ENCODE measurements at places on chromosomes 2 and 18.

GRCh38 chr2:73013936-73014335, 57.6 kb downstream of the SFXN5 start:
- DNase-seq, result no peak

- DNase-seq, result no peak
These were observed 10.0 kb downstream of the FLACC1 start for GRCh38 chr2:201347138-201347537.

DNA sequence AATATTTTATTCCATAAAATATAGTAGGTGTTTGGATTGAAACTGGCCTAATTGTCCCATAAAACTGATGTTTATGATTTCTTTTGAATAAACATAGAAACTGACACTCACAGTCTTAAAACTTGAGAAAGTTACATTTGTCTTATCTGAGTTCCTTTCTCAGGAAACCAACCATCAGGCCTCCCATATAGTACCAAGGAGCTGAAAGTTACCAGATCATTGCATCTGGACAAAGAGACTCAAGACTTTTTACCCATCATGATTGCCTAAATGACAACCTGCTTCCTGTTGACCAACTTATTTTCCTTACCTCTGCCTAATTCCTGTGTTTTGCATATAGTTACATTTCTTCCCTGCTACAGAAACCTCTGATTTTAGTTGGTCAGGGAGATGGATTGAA, 137.0 kb upstream of the XPO1 start:
- no peak for DNase-seq

GRCh38 chr2:215841175-215841816, 172.1 kb downstream of the MREG start:
- no peak for DNase-seq

DNA sequence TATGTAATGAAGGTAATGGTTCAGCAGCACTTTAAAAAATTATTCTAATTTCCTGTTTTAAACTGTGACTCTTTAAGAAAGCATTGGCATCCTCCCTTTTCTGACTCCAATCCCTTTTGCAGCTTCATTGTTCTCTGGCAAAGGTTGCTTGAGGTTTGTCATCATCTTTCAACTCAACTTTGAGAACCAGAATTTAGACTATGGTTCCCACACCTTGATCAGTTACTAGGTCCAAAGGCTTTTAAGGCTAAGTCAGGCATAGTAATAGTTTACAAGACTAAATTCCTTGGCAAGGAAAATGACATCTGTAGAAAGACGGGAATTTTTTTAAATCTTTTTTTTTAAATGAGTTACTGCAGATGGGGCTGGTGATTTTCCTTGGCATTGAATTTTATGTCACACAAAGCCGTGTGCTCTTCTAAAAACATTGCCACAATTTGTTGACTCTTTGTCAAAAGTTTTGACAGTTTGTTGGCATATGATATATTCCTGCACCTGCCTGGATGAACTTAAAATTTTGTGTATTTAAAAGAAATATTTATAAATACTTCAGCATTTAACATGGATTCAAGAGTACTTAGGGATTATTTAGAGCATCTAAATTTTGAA, 451.0 kb downstream of the MEIS1 start:
- DNase-seq, result no peak

DNA sequence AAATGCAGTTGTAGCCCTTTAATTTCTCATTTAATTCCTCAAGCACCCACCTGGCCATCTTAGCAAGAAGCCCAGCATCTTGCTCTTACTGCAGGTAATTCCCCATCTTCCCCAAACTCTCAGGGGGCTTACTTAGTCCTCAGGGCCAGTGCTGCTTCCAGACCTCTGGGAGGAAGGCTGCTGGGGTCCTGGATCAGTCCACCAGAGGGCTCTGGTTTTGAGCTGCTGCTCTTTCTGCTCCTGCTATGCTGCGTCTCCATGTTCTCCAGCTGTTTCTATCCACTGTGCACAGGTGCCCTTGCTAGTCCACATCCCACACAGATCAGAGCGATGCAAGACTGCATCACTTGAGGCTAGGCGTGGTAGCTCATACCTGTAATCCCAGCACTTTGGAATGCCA, 34.5 kb upstream of the TMEM87B start:
- DNase-seq, result no peak

DNA sequence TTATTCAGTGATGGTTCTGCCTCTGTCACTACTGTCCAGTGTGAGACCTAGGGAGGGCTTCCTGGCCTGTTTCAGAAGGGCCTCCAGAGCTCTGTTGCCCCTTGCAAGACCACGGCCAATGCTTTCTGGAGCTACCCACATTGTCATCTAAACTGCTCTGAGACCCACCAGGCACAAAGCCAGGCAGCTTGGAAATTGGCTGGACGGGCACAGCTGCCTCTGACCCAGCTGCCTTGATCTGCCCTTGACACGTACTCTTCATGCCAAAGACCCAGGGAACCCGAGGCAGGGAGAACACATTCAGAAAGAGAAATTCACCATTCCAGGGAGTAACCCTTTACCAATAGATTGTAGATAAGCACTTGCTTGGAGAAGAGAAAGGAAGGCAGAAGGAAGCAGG, 183.7 kb upstream of the SIX2 start:
- no peak for DNase-seq

DNA sequence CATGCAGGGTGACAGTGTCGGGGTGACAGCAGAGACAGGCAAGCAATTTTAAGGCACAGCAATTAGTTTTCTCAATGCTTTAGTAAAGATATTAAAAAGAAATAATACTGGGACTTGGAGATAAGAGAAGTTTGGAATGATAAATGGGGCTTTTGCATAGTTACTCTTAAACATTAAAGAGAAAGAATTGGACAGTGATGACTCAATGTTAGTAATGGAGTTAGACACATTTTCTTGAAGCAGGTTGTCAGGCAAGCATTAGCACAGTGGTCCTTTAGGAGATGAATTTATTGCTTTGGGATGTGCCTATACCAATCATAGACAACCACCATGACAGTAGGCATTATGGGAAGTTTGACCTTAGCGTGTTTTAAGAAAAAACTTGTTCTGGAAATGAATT, 228.3 kb upstream of the RAB12 start:
- no peak for DNase-seq

GRCh38 chr2:116810645-116811044, 1003.8 kb upstream of the DDX18 start:
- DNase-seq, result no peak

DNA sequence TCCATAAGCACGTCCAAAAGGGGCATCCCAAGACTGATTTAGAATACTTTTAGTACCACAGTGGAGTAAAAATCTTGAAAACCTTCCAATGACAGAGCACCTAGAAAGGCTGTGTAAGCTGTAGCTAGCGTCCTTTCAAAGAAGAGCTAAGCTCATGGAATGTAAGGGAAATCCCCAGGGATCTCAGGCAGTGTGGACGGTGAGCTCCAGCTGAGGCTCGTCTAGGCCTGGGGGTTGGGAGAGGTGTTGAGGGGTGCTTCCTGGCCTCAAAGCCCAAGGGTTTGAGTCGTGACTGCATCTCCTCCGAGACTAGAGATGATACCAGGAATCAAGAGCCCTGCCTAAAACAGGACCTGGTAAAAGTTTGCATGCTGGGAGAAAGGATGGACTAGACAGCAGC, 7.6 kb downstream of the CTIF start:
- no peak for DNase-seq

GRCh38 chr2:205746420-205746785, 64.1 kb downstream of the NRP2 start:
- no peak for DNase-seq

GRCh38 chr2:133045787-133046186, 375.8 kb upstream of the LYPD1 start:
- DNase-seq, result no peak

DNA sequence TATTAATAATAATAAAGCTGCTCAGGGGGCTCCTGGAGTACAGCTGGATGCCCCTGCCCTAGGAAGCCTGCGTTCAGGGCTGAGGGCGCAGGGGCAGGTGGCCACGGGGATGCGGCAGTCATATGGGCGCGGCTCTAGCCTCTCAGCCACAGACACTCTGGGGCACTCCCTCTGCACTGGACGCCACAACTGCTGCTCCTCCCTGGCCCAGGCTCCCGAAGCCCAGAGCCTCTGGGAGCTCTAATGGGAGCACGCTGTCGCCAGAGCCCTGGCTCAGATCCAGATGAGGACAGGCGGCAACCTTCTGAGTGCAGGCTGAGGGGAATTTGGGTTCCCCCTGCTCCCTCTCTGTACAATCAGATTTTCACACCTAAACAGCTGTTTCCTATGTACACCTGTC, 93.6 kb downstream of the MTCL1 start:
- no peak for DNase-seq

DNA sequence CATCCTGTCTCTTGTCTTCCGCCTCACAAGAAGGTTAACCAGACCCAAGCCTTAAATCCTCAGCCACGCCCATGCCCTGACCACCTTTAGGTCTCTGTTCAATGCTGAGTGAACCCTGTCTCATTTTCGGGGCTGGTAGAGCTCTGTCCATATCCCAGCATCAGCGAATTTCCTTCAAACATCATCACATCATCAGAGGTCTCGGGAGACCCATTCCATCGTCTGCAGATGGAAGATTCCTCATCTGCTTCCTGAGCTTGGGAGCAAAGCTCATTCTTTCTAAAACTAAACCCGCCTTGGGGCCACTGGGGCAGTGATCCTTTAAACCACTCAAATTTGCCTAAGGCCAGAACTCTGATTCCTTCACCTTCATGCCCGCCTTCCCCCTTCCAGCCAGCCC, 173.7 kb downstream of the TTC32 start:
- no peak for DNase-seq

GRCh38 chr2:39667104-39667885, 1.6 kb downstream of the TMEM178A start:
- no peak for DNase-seq

GRCh38 chr2:236997069-236997715, 88.5 kb upstream of the COPS8 start:
- no peak for DNase-seq

- DNase-seq, result no peak
These were observed 258.7 kb downstream of the LRP1B start for GRCh38 chr2:141871913-141872634.

DNA sequence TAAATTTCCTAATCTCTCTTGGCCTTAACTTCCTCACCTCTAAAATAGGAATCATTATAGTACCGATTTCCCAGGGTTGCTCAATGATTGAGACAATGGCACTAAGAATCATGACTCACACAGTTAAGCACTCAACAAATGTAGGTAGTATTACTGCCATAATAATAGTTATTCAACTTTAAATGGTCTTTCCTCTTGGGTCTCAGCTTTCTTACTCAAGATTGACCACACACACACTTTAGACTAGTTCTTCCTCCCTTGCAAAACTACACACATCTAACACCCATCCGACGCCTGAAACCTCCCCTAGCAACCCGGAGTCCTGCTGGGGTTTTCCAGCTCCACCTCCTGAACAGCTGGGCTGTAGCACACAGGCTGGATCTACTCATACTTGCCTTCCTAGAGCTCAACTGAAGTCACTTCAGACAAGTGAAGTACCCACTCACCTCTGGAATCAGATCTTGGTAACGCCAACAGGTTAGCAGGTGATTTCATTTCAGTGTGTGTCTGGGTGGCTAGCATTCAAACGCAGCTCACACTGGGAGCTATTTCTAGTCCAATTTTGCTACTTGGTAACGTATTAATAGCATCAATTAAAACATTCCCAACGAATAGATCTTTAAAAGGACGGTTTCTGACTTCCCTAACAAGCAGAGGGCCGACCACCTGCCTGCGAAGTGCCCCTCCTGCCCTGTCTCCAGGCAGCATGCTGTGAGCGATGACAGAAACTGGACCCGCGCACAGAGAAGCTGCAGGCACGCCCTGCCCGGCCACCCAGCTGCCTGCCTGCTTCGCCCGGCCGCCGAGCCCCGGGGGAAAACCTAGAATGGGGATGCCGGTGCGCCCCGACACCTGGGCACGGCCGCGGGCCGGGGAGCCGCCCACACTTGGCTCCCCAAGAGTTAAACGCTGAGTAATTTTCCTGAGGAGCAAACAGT, 1.1 kb downstream of the UXS1 start:
- peak; percentile 49 for DNase-seq

DNA sequence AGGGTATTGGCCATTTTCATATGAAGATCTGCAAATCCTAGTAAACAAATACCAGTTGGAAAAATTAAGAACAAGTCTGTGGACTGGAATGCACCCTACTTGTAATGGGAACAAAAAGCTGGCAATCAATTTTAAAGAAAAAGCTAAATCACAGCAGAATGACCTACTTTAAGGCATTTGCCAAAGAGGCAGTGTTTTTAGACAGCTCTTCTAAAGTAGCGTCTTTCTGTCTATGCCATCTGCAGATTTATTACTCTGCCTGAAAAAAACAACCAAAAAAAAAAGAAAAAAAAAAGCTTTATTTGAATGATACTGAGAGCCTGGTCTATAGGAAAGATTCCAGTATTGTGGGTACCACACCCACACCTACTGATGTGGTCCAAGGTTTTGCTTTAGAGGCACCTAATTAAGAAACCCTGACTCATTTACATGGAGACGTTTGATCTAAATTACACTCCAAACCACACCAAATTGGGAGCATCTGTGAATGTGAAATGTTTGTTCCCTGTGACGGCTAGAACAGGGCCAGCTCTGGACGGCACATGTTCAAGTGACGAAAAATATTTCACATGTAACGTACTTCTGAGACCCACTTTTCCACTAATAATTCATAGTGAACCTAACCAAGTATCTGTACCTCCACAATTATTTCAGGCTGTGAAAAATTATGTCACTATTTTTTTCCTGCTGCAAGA, 597.1 kb downstream of the ARHGAP15 start:
- no peak for DNase-seq

GRCh38 chr2:227717687-227718567, at the start of gene SLC19A3:
Gene SLC19A3 (minus strand): TSS chr2:227718028. CDS start chr2:227702318, 15,710 bp downstream.
- DNase-seq, result no peak
